ENCODE measurements at places on chromosomes 2 and 18.

DNA sequence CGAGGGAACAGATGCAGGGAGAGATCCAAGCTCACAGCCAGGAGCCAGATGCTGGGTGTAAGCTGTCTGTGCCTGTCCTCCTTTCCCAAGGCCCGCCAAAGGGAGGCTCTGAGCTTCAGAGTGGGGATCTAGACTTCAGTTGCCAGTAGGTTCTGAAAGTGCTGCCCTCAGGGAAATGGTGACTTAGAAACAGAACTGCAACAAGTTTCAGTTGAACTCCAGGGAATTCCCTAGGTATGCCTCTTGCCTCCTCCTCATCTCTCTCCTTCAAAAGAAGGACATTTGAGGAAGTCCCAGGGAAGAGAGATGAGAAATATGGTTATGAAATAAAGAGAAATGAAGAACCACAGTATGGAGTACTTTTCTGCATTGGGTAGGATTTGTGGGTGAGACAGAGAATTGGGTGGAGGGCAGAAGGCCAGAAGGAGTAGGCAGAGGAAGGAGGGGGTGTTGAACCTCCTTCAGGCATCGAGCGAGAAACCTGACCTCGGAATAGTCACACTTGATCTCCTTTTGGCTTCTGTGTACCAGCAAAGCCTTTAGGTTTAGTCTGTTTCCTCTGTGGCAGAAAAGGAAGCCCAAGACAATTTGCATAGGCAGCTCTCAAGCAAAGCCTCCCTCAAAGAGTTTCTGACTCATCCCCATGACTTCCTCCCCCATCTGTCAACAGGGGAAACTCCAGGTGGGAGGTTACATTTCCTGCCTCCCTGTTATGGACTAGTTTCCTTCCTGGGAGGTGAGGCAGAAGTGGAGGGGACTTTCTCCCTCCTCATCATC lies 45.7 kb downstream of the QPCT start:
- no peak for DNase-seq

DNA sequence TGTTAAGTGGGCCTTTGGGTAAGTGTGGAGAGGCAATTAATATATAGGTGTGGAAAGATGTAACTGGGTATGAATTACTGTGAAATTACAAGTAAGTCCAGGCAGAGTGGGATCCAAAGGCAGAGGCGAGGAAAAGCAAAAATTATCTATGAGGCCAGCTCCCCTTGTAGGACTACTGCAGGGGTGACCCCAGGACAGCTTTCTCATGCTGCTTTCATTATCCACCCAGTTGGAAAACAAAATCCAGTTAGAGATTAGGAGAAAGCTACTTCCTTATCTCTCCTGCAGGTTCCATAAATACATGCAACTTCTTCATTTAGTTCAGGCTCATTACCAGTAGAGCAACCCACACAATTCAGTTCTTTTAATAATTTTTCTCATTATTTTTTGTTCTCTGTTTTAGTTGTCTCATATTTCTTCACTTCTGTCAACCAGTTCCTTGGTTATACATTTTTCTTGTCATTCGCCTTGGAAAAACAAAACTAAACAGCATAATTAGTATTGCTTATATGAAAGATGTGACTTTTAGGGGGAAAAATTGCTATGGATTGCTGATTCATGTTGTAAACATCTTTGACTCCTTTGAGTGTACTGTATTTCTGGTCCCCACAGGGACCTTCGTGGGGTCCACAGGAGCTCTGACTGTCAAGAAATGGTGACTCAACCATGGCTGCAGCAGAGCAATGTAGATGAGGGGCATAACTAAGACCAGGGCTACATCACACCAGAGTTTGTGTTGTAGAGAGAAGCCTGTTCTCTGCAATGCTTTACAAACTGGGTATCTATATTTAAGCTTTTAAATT lies 110.4 kb upstream of the PARD3B start:
- DNase-seq = no peak

GRCh38 chr2:3387644-3388411 lies 8.3 kb downstream of the TRAPPC12 start:
- no peak for DNase-seq

DNA sequence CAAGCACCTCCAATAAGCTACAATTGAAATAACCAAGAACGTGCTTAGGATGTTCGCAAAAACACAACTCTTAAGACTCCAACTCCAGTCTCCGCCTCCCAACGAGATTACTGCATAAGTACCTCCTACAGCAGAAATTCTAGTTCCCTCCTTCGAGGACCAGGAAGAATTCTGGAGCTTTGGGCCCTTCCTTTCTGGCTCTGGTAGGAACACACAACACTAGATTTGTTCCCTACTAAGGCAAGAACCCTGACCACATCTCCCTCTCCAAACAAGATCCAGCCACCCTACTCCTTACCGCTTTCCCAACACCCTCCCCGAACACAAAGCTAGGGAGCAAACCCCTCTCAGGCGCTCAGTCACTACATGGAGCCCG lies 721 bp downstream of the ADAM17 start:
- no peak for DNase-seq

DNA sequence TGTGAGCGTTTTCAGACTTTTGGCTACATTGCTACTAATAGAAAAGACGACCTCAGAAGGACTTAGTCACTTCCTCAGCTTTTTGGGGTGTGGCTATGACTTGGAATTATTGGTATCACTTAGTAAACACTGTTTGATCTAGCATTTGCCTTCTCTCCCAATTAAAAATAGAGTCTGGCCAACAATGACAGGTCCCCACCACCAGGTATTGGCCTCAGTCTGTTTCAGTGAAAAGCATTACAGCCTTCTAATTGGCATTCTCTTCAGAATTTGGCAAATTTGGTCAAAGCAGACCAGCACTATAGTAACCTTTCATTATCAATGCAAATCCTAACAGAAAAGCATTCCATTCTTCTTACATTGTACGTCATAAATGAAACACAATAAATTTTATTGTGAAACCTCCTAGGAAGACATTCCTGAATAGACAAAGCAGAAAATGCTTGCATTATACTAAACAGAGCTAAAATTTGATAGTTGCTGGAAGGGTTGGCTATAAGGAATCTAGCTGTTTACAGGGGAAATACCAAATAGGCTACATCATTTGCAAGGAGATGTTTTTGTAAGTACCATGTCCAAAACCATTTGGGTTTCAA lies 613.9 kb downstream of the IRS1 start:
- DNase-seq = no peak

GRCh38 chr2:21029519-21029918 lies 14.4 kb downstream of the APOB start:
- no peak for DNase-seq

DNA sequence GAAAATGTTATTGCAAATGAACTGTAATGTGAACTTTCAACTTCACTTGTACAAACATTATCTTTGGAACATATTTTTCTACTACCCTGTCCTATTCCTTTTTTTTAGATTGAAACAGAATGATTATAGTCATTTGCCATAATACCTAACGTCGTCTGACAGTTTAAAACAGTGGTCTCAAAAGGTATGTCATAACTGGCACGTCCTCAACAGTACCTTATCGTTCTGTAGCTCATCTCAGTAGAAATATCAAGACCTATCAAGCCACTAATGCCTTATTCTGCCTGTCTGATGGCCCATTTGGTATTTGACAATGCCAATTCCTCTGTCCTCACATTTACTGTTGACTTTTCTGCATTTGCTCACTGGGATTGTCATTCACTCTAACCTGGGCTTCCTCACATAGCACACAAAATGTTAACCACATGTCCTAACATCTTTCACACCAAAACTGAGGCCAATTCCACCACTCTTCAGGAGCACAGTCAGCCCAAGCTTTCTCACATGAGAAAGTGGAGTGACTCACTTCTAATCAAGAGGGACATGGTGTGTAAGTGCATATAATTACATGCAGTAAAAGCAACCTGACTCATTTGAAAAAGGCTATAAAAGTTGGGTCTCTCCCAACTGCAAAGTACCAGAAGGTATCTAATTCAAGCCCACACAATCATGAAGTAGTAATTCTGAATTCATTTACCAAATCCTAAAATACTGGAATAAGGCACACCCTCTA lies 34.8 kb downstream of the DNER start:
- DNase-seq = no peak
